ENCODE measurements at places on chromosomes 4 and X. TPM values are rescaled to one million over a fixed set of nuclear protein-coding genes. Genes with fewer than 3 reads are reported as not detected.

DNA sequence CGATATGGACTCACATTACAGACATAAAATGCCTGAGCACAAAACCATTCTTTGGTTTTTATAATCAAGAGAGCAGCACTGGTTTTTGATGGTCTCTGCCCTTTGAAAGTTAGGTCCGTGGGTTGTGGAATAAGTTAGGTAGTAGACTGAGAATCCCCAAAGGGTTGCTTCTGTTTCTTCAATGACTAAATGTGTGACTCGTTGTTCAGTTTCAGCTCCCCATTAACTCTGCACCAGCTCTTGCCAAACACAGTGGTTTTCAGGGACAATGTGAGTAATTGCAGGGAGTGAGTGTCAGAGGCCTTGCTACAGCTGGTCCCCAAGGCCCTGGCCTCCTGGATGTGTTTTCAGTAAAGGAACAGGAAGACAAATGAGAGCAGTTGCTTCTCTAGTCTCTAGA, 24.8 kb downstream of the SMIM20 start:
- no peak for DNase-seq

Gene SHISA3
- 23.6 TPM for total RNA-seq

Gene MTMR8
- total RNA-seq, result 0.85 TPM

DNA sequence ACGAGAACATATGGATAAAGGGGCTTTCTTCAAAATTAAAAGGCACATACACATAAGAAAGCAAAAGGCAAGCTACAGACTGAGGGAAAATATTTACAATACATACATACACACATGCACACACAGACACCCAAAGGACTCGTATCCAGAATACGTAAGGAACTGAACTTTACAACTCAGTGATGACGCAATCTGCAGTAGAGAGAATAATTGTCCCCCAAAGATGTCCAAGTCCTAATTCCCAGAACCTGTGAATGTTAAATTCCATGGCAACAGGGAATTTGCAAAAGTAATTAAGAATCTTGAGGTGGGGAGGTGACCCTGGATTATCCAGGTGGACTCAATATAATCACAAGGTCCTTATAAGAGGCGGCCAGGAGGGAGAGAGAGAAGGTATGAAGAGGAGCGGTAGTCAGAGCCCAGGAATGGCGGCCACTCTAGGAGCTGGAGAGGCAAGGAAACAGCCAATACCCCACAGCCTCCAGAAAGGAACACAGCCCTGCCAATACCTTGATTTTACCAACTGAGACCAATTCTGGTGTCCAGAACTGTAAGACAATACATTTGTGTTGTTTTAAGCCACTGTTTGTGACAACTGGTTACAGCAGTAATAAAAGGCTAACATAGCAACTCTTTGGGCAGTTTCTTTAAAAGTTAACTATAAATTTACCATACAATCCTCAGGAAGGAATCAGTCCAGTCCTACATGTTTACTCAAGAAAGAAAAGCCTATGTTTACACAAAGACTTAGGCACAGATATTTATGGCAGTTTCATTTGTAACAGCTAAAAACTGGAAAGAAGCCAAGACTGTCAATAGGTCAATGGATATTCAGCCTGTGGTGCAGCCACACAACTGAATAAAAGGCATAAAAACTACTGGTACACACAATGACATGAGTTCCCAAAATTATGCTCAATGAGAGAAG, 27.3 kb upstream of the STS start:
- no peak for DNase-seq

Gene GYG2
- total RNA-seq, result 0.64 TPM

GRCh38 chr4:175419236-175419718, 392.8 kb downstream of the GPM6A start:
- DNase-seq, result no peak

DNA sequence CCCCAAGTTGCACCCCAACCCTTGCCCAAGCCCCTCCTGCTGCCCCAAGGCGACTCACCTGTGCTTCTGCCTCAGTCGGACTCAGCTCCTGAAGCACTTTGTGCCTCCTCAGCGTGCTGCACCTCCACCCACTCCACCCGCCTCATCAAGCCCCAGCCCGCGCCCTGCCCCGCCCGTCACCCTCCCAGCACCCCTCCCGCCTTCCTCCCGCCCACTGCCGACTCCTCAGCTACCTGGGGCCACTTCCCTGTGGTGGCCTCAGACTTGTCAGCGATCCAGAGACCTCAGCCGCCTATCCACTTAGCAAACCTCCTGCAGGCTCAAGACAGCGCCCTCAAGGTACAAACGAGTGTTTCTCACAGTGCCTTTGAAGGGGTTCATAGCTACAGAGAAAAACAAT, 19.6 kb upstream of the IQCM start:
- DNase-seq, result no peak

Gene DLG3
- total RNA-seq, result 6.5 TPM

GRCh38 chrX:20315140-20315539, 48.4 kb upstream of the RPS6KA3 start:
- no peak for DNase-seq

GRCh38 chrX:69045616-69046345, 119.5 kb downstream of the PJA1 start:
- DNase-seq, result no peak

Gene MAGIX
- total RNA-seq, result 0.32 TPM

DNA sequence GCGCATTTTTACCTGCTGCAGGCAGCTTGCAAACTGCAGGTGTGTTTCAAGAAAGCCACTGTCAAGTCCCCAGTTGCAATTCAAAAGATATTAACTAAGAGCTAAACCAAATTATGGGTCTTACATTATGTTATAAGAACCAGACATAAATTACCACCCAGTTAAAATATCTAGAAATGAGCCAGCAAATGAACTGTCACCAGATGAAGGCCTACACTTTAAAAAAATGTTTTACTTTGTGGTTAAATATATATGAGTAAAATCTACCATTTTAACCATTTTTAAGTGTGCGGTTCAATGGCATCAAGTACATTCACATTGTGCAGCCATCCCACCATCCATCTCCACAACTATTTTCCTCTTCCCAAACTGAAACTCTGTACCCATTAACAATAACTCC, 32.0 kb upstream of the TMEM131L start:
- DNase-seq, result no peak

DNA sequence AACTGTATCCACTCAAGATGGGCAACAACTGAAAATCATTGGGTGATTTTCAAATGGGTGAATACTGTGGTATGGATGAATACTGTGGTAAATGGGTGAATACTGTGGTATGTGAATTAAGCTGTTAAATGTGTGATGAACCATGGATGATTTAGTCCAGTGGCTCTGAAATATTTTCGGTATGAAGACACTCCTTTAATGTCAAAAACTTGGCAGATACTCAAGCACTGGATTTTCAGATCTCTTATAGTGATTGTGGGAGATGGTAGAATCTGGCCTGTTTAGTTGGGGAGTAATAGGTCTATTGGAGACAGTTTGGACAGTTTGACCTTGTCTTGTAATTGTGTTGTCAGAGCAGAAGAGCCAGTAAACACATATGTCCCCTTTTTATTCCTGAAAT, 45.7 kb downstream of the SSX7 start:
- DNase-seq, result no peak

DNA sequence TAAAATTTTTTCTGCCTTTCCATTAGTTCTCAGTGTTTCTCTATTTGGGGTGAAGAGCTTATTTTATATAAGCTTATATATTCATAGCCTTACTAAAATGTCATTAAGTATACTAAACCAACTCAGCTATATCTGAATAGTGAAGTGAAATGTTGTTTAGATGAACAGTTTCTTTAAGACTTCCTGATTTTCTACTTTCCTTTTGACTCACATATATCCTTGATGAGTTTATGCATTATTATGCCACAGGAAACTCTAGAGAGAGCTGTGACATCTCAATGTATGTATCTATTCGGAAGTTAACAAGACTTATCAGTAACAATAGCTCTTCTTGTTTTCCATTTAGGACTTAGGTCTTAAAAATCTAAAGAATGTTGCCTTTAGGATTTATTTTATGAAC, 1491.8 kb upstream of the IGFBP7 start:
- DNase-seq, result no peak

Gene GK2
- total RNA-seq, result not detected

GRCh38 chr4:654503-654845, 19.6 kb downstream of the ATP5ME start:
- no peak for DNase-seq

- no peak for DNase-seq
Observed at GRCh38 chr4:184805462-184806228, 20.1 kb downstream of the ACSL1 start.

GRCh38 chr4:2083116-2083825, 24.1 kb downstream of the NAT8L start:
- no peak for DNase-seq

- DNase-seq, result no peak
Observed at GRCh38 chrX:116628464-116628863, 165.7 kb upstream of the CT83 start.

DNA sequence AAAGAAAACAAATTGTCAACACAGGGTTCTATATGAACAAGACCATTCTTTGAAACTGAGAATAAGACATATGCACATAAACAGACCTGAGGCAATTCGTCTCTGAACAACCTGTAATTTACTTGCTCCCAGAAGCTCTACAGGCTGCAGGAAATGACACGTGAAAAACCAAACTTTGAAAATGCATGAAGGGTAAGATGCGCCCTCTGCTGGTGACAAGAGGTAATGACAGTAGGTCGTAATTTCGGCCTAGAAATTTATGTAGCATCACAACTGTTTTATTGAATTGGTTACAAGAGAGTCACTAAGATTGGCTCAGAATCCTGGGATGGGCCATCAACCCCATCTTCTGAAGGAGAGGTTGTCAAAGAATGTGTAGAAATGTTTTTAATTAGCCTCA, 276.5 kb downstream of the PPP4R3C start:
- DNase-seq, result no peak

All from ascending aorta (tissue), 2 donors.